NCI-H2171 treated with DMSO at 0.1 percent for 48 hours (cell line): ENCODE measurements at places on chromosomes 12 and 14.

DNA sequence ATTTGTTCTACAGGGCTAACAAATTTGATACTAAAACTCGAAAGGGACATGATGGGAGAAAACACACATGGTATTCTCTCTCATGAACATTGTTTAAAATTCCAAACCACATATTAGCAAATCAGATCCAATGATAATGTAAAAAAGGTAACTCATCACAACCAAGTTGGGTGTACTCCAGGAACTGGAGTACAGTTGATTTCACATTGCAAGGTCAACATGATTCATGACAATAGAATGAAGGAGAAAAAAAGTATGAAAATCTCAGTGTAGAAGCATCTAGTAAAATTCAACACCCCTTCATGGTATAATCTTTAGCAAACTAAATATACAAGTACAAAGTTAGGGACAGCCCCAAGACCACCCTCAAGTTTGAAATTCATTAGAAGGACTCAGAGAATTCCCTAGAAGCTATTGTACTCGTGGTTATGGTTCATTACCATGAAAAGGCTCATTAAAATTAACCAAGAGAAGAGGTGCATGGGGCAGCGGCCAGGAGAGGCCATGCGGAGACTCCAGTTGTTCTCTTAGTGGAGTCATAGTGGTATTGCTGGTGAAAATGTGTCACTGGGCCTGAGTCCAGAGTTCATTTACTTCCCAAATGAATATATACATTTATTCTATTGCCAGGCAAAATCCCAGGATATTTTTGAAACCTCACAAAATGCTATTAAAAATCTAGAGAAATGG lies 3.1 kb upstream of the CDCA4 start:
- DNase-seq: no peak

- DNase-seq: no peak
Measured at GRCh38 chr14:63677891-63678379, 36.3 kb upstream of the WDR89 start.

DNA sequence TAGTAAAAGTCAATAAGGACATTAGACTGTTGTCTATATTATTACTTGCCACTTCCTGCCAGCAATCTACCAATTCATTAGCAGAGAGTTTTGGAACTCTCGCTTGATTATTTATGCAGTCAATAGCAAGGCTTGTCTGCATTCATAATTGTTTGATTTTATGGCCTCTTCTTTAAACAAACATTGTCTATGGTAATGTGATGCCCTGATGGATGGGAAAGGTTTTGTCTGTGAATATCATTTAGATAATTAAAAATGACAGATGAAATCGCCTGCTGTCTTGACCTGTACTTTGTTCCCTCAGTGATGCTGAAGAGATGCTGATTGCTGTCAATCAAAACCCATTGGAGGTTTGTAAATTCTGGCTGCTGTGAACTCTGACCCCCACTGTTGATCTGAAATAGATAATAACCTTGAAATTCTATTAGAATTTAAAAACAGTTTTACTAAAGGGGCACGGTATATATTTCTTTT lies 455.3 kb downstream of the NPAS3 start:
- peak; percentile 46 for DNase-seq

DNA sequence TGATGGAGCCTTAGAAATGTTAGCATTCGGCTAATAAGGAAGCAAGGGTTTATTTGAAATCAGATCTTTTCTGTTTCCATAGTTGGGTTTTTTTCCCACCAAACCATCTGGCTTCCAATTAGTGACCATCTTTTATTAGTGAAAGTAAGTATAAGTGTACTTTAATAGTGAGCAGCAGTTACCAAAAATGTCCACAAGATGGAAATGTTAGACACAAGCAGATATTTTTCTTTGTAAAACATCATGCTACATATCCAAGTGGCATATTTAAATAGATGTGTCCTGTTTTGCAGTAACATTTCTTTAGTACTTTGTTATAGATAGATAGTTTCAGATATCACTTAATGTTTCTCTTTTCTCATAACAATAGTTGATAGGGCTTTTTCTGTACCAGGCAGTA lies 28.8 kb downstream of the YEATS4 start:
- DNase-seq: peak; percentile 78

DNA sequence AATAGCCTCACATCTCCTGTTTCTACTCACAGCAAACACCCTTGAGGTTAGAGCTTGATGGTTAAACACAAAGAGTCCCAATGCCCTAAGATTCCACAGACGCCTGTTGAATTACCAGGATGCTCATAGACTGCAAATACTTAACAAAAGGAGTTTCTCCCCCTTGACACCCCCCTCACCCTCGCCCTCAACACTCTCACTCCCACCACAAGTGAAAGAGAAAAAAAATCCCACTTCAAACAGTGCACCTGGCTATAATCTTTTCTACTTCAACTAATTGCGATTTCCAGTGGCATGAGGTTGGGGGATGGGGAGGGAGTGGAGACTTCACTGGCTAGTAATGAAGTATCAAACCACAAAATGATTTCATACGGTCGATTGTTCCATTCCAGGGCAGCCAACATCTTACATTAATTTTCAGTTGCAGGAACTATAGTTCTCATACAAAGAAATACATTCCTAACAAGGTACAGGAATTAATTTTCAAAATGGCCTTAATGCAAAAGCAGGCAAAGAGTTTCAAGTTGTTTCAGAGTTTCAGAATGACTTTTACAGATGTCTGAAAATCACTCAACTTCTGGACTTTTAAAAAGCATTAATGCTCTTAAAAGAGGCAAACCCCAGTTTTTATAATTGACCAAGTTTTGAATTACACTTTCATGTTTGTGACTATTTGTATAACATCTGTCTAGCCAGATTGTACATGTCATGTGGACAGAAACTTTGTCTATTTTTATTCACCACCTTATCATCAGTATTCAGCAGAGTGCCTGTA lies 390.7 kb downstream of the C12orf75 start:
- peak; percentile 63 for DNase-seq

- no peak for DNase-seq
Measured at GRCh38 chr14:67141146-67141900, 47.9 kb upstream of the GARIN2 start.

- DNase-seq: no peak
Measured at GRCh38 chr14:30267141-30267540, 291.8 kb upstream of the G2E3 start.

DNA sequence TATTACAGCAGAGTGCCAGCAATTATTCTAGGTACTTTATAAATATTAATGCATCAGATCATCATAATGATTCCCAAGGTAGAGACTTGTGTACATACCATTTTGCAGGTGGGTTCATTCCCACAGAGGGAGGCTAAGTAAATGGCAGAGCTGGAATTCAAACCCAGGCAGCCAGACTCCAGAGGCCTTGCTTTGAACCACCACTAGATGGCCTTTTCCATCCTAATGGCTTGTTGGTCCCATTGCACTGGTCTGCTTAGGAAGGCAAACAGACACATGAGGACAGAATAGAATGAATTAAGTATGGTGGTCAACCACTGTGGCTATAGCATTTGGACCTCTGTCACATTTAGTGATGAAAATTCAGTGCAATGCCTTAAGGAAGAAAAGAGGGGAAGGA lies 158.7 kb downstream of the METTL25 start:
- DNase-seq: no peak

DNA sequence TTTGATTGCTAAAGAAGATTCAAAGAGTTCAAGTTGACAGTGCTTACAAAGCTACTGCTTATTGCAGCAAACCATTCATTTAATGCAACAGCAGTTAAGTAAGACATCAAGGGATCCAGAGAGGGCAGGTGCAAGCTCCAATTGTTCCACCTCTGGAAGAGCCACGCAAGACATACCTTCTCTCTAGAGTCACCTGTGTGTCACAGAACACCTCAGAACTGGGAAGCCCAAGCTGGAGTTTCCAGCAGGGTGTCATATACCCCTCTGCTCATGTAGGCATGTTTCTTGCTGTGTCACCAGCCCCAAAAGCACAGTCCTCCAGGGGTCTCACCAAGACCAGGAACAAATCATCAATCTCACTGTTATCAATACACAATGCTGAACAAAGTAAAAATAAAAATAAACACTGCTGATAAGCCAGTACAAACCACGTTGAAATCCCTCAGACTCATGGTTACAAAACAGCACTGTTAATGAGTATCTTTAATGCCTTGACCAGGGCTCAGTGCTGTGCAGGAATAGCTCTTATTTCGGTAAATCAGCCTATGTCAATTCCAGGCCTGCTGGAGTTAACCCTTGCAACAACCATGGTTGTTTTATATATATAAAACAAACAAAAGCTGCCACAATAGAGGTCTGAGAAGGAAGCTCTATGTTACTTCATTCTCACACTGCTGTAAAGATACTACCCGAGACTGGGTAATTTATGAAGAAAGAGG lies 37.4 kb upstream of the BATF start:
- DNase-seq: no peak

DNA sequence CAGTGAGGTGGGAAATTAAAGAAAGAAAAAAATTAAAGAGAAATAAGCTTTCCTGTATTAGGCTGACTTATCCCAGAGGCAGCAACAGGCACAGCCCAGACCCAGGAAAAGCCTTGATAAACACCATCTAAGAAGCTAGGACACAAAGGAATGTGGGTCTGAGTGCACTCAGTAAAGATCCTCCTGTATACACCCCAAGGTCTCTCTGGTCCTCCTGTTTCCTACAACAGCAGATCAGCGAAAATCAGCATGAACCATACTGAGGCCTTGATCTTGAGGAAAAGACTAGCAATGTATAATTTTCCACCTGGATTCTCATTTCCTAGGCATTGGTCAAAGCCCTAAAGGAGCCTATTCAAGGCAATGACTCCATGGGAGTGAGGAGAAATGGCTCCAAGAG lies 486.3 kb upstream of the CCDC196 start:
- no peak for DNase-seq

DNA sequence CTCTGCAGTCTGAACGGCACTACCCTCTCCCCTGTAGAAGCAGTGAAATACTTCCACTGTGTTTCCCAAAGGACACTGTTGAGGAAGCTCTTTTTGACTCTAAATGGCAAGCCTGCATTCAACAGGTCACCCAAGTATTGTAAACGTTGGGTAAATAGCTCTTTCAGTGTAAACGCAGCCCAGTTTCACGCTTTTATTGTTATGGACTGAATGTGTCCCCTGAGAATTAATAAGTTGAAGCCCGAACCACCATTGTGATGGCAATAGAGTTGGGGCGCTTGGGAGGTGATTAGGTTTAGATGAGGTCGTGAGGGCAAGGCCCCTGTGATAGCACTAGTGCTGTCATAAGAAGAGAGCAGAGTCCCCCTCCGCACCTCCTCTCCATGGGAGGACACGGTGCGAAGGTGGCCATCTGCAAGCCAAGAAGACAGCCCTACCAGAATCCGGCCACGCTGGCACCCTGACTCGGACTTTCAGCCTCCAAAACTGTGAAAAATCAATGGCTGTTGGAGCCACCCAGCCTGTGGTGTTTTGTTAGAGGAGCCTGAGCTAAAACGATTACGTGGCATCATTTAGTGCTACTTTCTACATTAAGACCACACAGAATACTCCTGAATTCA lies 1.1 kb downstream of the SERPINA10 start:
- no peak for DNase-seq

- DNase-seq: no peak
Measured at GRCh38 chr14:64178814-64179213, 115.4 kb downstream of the ESR2 start.

DNA sequence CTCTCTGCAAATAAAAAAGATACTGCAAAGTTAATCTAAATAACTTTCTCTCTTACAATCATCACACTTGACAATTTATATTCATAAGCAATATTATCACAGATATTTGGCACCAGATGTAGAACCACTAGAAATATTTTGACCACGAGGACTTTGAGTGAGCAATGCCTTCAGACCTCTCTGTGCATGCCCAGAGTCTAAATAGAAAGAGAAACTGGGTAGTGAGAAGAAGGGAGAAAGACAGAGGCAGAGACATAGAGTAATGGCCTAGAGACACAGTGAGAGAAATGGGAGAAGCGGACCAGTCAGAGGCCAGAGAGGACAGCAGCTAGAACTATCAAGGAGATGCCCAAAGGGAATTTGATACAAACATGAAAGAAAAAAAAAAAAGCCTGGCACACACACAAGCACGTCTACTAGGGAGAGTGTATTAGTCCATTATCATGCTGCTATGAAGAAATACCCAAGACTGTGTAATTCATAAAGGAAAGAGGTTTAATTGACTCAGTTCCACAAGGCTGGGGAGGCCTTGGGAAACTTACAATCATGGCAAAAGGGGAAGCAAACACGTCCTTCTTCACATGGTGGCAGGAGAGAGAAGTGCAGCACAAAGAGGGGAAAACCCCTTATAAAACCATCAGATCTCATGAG lies 41.1 kb downstream of the BMP4 start:
- DNase-seq: no peak

- no peak for DNase-seq
Measured at GRCh38 chr12:120242275-120242799, 23.2 kb downstream of the PXN start.

- peak; percentile 52 for DNase-seq
Measured at GRCh38 chr12:120231316-120232011, 30.6 kb upstream of the RPLP0 start.

DNA sequence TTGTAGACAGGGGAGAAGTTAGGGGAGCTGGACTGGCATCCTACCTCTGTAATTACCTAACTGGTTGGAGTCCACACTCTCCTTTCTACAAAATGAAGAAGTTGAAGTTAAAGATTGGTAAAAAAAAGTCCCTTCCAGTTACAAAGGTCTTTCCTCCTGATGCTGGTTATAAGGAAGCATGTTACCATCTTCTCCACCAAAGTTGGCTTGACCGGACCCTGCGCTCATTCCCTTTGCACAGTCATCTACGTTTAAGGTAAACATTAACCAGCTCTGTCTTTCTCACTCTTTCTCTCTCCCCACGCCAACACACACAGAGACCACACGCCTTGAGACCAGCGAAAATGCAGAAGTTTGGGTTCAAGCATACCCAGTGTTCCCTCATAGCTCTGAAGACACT lies 11.9 kb downstream of the FBLN5 start:
- no peak for DNase-seq

- no peak for DNase-seq
Measured at GRCh38 chr14:101132051-101132571, 228.6 kb upstream of the RTL1 start.

DNA sequence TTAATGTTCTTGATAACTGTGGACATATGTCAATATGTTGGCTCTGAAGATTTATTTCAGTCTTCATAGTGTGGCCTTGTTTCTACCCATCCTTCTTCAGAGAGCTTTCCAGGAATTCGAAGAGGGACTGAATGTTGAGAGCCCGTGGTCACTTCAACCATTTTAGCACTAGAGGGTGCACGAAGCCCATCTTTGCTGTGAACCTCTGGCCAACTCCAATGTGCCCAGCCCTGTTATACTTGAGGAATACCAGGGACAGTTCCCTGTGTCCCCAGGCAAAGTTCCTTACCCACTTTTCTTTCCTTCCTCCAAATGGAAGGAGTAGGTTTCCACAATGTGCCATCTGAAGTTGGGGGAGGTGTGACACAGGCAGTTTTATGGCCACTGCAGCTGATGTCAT lies 603.5 kb downstream of the RPL10L start:
- no peak for DNase-seq

DNA sequence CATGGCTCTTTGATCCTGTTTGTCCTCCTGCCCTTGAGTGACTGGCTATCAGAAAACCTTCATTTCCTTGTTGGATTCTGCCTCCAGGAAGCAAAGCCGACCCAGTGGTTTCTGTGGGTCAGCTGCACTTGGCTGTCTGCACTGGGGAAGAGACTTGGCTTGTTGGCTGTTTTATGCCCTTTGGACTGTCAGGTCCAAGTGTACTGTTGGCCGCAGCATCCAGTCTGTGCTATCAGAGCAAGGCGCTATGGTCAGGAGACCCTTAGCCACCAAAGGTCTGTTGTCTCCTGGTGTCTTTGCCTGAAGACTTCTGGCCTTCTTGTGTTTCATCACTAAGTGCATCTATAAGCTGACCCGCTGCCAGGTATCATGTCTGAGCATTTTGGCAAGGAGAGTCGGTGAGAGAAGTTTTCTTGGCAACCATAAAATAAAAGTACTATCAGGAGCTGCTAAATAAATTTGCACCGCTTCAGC lies 177.4 kb upstream of the HIF1A start:
- DNase-seq: no peak
